Astrocyte (in vitro differentiated cells and primary cell): ENCODE measurements at places on chromosomes 6 and 20. TPM values are rescaled to one million over a fixed set of nuclear protein-coding genes. Genes with fewer than 3 reads are reported as not detected.

DNA sequence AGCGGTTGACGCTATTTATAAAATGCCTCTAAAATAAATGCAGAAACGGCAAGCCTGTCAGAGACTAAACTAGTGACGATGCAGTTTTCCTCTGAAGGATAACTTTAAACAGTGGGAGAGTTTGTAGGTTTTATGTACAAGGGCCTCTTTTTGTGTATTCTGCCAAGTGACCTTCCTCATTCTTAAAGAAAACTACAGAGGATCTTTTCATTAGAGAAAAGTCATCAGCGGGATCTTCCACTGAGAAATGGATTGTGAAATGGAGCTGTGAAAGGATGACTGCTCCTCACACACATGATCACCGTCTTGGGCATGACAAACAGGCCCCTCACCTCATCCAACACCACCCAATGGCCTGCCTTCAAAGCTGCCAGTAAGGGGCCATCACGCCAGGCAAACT is 89.0 kb upstream of the LYRM2 start:
- peaks cover 61% of the 10 kb centered on the region for H3K36me3 ChIP-seq
- H3K4me3 ChIP-seq = no peak overlapping the region
- no peak overlapping the region for H3K27ac ChIP-seq
- H3K4me1 ChIP-seq = no peaks in the 10 kb centered on the region
- DNase-seq = no peak
- H3K27me3 ChIP-seq = no peaks in the 10 kb centered on the region

LY6G6D gene
- total RNA-seq = not detected in 2 replicates

TFAP2C gene
- total RNA-seq = 0.94 and 2.2 TPM in 2 replicates

BPIFB2 gene
- not detected in 2 replicates for total RNA-seq

- no peak overlapping the region for H3K27ac ChIP-seq
- H3K4me3 ChIP-seq = no peak overlapping the region
- H3K27me3 ChIP-seq = no peaks in the 10 kb centered on the region
Observed at GRCh38 chr6:101776919-101777350, 383.4 kb downstream of the GRIK2 start.
